ENCODE measurements at places on chromosomes 6 and 20.

DNA sequence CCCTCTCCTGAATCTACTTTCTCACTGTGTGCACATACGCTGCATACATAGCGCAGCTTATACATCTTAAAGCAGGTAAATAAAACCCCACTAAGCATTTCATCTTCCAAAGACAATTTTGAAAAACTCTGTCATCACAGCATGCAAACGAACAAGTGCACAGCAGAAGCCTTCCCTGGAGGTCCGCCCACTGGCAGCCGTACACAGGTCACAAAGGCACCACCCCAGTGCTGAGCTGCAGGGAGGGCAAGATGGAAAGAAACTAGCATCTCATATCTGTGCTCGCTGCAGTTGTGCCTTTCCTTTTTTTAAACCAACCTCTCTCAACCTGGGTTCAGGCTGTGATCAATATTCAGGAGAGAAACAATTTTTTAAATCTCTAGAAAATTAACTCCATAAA lies 73.3 kb downstream of the HUS1B start:
- no peak for DNase-seq

- no peak for DNase-seq
Observed at GRCh38 chr6:73050706-73051105, 174.6 kb downstream of the KHDC1L start.

GRCh38 chr20:63540417-63541186 lies 3.4 kb upstream of the PTK6 start:
- DNase-seq, result no peak

DNA sequence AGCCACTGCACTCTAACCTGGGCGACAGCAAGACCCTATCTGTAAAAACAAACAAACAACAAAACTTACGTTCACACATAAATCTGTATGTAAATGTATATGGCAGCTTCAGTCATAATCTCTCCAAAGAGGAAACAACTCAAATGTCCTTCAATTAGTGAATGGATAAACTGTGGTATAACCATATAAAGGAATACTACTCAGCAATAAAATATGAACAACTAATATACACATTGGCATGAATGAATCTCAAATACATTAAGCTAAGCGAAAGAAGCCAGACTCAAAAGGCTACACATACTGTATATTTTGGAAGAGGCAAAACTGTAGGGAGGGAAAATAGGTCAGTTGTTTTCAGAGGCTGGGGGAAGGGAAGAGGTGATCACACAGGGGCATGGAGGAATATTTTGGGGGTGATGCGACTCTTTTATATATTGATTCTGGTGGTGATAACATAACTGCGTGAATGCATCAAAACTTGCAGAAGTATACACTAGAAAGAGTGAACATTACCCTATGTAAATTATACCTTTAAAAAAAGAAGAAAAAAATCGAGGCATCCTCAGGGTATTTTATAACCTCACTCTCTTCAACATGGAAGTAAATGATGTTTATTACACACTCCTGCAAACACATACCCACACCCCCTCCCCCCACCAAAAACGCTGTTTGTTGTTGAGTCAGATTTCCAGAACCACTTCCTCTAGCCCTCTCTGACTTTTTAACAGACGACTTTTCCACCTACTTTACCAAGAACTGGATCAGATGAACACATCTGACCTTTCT lies 115.2 kb upstream of the RNF24 start:
- no peak for DNase-seq

- no peak for DNase-seq
Observed at GRCh38 chr6:166775923-166776220, 148.8 kb upstream of the RPS6KA2 start.

DNA sequence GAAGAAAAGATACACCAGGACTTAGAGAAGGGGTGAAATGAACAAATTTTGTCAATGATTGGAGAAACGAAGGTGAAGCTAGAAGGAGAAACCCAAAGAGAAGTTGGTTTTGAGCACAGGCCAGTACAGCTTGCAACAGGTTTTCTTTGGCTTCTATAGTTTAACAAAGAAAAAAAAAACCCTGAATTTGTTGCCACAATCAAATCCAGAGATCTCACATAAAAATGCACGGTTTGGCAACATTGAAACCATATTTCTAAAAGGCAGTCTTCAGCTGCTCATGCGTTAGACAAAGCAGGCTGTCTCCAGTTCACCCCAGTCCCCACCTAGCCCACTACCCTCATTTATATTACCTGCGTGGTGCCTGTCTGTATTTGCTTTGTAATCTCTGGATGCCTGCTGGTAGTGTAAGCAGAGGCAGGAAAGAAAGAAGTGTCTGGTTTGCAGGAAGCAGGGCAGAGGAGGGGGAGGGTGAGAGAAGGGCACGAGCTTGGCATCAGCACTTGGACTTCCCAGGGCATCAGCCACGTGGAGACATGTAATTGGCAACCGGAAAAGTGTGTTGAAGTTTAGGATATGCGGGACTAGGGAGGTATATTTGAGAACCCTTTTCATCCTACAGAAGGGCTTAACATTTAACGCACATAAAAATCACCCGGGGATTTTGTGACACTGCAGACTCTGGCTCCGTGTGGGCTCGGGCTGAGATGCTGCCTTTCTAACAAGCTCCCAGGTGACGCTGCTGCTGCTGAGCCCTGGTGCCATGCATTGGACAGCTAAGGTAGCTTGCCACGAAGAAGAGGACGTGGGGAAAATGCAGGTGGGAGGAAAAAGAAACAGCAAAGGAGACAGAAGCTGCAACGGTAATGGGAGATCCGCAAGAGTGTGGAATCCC lies 14.4 kb downstream of the PFDN4 start:
- no peak for DNase-seq

DNA sequence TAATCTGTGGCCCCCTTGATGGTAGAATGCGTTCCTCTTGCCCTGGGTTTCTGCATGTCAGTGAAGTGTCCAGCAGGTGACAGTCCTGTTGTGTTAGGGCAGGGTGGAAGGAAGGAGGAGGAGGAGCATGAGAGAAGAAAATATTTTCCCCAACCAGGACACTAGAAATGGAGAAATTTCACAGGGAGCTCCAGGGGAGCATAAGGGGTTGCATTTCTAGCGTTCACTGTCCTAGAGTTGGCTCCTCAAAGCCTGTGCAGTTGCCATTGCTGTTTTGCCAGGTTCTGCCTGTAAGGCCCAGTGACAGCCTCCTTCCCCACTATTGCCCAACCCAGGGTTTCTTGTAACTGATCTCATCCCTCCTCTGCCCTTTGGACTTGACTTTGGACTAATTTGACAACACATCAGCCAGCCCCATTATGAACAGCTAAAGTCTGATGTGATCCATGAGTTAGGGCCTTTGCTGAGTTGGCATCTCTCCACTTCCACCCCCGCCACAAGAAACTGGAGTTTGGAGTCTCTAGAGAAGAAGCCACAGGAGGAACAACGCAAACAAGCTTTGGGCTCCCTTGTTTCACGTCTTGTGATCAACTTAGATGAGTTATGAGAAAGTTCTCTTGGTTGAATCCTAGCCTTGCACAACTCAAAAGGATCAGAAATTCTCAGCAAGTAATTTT lies 14.0 kb upstream of the FAM50B start:
- DNase-seq, result no peak

- no peak for DNase-seq
Observed at GRCh38 chr20:62846166-62846890, 15.3 kb downstream of the TCFL5 start.

- no peak for DNase-seq
Observed at GRCh38 chr6:131877999-131878789, 70.4 kb downstream of the ENPP1 start.

Data from T-helper 22 cell (primary cell).